ENCODE measurements at places on chromosomes 7 and 10. TPM values are rescaled to one million over a fixed set of nuclear protein-coding genes. Genes with fewer than 3 reads are reported as not detected.

The CLDN3 gene
- 45.2 TPM for total RNA-seq

The NRCAM gene
- 40.6 TPM for total RNA-seq

The ITGB1 gene
- total RNA-seq: 81.8 TPM

The FAM25G gene
- not detected for total RNA-seq

The ATP6V1F gene
- 32.5 TPM for total RNA-seq

The STEAP1B gene
- not detected for total RNA-seq

The EFCAB10 gene
- not detected for total RNA-seq

The CYP3A7 gene
- total RNA-seq: 0.19 TPM

The ANKRD30A gene
- total RNA-seq: 0.09 TPM

The DDC gene
- total RNA-seq: 14.3 TPM

The MYPN gene
- 0.83 TPM for total RNA-seq

The PBLD gene
- 28.0 TPM for total RNA-seq

The CPED1 gene
- total RNA-seq: 1.3 TPM

The STK31 gene
- 0.72 TPM for total RNA-seq

The ATG9B gene
- total RNA-seq: 0.28 TPM

The CAV1 gene
- total RNA-seq: 11.1 TPM

The CHN2 gene
- total RNA-seq: 32.9 TPM

The CPA2 gene
- 5,612 TPM for total RNA-seq

The LIPM gene
- total RNA-seq: not detected

The MNX1 gene
- total RNA-seq: 22.4 TPM

The MUC12 gene
- not detected for total RNA-seq

The GRB10 gene
- 120 TPM for total RNA-seq

The ST7 gene
- 17.6 TPM for total RNA-seq

The NEUROG3 gene
- total RNA-seq: not detected

The ZCCHC24 gene
- 8.1 TPM for total RNA-seq

The GPR146 gene
- 3.9 TPM for total RNA-seq

The SEC24C gene
- 32.6 TPM for total RNA-seq

The ANKRD1 gene
- 0.12 TPM for total RNA-seq

The FFAR4 gene
- 0.57 TPM for total RNA-seq

The ZNF655 gene
- 25.6 TPM for total RNA-seq

The ARHGAP12 gene
- 27.0 TPM for total RNA-seq

The SFRP5 gene
- total RNA-seq: 66.1 TPM

The GPR15LG gene
- 0.32 TPM for total RNA-seq

The CNTNAP2 gene
- total RNA-seq: 0.61 TPM

The DPP6 gene
- 2.9 TPM for total RNA-seq

The SPDYE2B gene
- not detected for total RNA-seq

The STEAP1 gene
- 5.1 TPM for total RNA-seq

The PVRIG gene
- total RNA-seq: not detected

The SEMA3A gene
- 0.05 TPM for total RNA-seq

The PODXL gene
- total RNA-seq: 33.2 TPM

The OR2A5 gene
- total RNA-seq: not detected

The GCK gene
- total RNA-seq: 0.57 TPM

The NANOS1 gene
- 1.3 TPM for total RNA-seq

The CHAT gene
- total RNA-seq: not detected

All from pancreas (tissue), 10 donors.